Thymus (tissue), 14 donors: ENCODE measurements at places on chromosomes 12 and 14. TPM values are rescaled to one million over a fixed set of nuclear protein-coding genes. Genes with fewer than 3 reads are reported as not detected.
A peak's percentile ranks its signal among the peaks of the same experiment; 100 is the strongest.

NRL gene
- 3.4 TPM for total RNA-seq

ZCRB1 gene
- 63.6 TPM for total RNA-seq

ACOT4 gene
- 0.76 TPM for total RNA-seq

SPIC gene
- total RNA-seq = 7.0 TPM

VAMP1 gene
- total RNA-seq = 8.9 TPM

SLCO1A2 gene
- total RNA-seq = 0.33 TPM

DTX1 gene
- 4.4 TPM for total RNA-seq

GRCh38 chr14:95486875-95487668 lies 29.4 kb downstream of the SYNE3 start:
- no peak for DNase-seq

GRCh38 chr12:112611908-112612307 lies 179.6 kb upstream of the RPH3A start:
- DNase-seq = no peak

DNA sequence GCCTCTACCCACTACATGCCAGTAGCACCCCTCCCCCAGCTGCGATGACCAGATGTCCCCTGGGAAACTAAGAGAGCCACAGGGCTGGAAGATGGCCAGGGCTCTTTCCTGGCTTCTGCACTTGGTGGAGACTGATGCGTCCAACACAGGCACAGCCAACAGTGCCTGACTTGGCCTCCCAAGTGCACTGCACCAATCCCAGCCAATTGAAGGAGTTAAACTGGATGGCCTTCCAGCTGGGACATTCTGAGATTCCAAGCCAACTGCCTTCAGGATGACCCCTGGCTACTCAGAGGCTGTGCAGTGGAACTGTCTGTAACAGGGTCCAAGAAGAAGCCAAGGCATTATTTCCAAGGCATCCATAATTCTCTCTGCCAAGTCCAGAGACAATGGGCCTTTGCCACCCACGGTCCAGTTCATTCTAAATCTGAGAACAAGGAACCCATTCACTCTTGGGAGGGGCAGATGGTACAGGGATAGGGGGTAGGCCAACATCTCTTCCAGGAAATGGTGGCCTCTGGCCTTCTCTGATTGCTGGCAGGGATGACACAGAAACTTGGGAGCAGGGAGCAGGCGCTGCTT lies 35.2 kb downstream of the PRIMA1 start:
- no peak for DNase-seq

- DNase-seq = no peak
Measured at GRCh38 chr12:8911606-8912268, 2.6 kb upstream of the PHC1 start.

GRCh38 chr14:64623554-64624165 lies 73.9 kb downstream of the PPP1R36 start:
- no peak for DNase-seq

DNA sequence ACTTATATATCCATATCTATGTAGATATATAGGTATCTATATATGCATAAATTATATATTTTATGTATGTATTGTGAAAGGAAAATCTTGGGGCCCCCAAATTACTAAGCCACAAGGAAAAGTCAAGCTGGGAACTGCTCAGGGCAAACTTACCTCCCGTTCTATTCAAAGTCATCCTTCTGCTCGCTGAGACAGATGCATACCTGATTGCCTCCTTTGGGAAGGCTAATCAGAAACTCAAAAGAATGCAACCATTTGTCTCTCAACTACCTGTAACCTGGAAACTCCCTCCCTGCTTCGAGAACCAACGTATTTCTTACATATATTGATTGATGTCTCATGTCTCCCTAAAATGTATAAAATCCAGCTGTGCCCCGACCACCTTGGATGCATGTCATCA lies 58.8 kb upstream of the C14orf132 start:
- no peak for DNase-seq

DNA sequence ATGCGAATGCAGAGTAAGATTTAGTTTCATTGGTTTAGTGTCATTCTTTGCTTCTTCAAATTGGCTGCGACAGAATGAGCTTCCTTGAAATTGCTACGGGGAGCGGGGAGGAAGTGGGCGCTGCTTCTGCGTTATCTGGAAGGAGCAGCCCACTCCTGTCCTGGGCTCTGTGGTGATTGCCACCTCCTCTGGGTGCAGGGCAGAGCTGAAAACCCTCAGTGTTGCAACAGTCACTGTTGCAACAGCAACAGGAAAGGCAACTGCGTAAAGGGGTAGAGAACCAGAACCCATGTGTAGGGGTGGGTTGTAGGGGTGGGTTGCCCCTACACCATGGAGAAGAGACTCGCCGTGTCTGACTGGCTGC lies 57.7 kb downstream of the MAX start:
- no peak for DNase-seq

- no peak for DNase-seq
Measured at GRCh38 chr14:81471062-81471461, 62.6 kb downstream of the SEL1L start.

GRCh38 chr12:120892265-120892664 lies 11.9 kb downstream of the SPPL3 start:
- DNase-seq = no peak

GRCh38 chr14:23160924-23161522 lies 22.4 kb downstream of the SLC7A8 start:
- no peak for DNase-seq

DNA sequence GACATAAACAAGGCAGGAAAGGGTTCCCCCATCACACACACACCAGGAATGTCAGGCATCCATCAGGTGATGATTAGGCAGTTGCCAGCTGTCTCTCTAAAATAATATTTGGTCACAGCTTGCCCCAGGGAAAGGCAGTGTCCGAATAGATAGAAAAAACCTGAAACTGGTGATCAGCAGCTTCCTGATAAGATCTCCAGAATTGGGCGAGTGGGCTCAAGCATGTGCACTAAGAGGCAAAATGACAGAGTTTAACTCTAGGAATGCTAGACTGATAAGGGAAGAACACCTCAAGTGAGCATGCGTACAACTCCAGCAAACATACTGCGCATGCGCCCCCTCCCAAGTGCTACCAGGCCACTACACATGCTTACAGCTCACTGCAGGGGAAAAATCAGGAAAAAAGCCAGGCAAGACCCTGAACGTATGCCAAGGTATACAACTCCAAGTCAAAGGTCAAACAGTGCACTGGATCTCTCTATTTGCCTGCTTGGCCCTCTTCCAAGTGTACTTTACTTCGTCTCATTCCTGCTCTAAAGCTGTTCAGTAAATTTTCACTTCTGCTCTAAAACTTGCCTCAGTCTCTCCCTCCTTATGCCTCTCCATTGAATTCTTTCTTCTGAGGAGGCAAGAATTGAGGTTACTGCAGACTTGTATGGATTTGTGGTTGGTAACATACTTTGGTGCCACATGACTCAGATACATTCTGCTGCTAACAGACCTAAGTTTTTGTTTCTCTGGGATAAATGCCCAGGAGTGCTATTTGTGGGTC lies 73.5 kb upstream of the VASH1 start:
- DNase-seq = no peak

- DNase-seq = no peak
Measured at GRCh38 chr12:128549601-128550218, 274.0 kb downstream of the SLC15A4 start.

DNA sequence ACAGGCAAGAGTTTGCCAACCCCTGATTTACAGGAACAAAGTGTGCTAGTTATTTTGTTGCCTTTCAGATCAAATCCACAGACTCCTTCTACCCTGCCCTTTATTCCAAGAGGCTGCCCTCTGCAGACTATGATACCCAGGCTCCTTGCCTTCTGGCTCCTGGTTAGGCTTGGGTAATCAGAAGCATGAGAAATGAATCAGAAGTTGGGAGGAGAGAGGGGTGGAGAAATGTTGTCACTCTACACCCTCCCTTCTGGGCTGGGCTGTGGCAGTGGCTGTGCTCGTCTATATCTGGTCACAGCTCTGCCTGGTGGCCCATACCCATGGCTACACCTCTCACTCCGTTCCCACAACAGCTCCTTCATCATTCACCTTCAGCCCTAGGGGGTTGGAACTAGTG lies 204.6 kb upstream of the PLXNC1 start:
- no peak for DNase-seq

DNA sequence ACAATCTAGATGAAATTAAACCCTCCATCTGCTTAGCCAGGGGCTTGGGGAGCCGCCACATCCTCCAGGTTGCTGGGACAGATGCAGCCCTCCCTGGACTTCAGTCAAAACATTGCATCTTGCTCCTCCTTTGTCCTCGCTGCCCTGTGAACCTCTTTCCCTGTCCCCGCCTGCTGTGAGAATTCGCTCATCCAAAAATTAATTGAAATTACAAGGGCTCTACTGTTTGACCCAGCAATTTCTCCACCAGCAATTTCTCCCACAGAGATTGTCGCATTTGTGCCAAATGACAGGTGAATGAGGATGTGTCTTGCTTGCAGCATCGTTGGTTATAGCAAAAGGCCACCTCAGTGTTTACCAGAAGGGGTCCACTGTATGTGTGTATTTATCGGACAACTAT lies 5.0 kb upstream of the POP5 start:
- no peak for DNase-seq

GRCh38 chr14:31205681-31206535 lies 1.7 kb downstream of the HECTD1 start:
- peak; percentile 36 for DNase-seq

DNA sequence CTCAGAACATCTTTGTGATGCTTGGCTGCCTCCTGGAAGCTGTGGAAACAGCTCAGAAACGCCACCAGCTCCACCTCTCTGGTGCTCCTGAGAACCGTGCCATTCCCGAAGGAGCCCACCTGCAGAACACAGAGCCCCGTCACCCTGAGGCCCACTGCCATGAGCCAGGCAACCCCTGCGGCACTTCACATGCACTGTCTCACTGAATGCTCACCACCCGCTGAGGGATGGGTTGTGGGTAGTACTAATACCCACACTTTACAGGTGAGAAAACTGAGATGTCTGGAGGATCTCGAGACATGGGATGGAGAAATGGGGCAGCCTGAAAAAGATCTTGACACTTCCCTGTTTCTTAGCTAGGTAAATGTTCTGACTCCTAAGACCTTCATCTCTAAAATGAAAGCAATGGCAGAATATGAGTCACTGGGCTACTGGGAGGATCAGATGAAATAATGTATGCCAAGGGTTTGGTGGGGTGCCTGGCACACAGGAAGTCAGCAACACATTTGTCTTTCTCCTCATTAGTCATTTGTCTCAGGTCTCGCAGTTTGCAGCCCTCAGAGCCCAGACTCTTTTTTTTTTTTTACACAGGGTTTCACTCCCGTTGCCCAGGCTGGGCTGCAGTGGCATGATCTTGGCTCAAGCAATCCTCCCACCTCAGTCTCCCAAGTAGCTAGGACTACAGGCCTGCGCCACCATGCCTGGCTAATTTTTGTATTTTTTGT lies 5.3 kb downstream of the OASL start:
- DNase-seq = no peak

- DNase-seq = no peak
Measured at GRCh38 chr14:89823743-89824142, 130.8 kb downstream of the EFCAB11 start.

- DNase-seq = no peak
Measured at GRCh38 chr14:93926245-93926872, 785 bp upstream of the FAM181A start.

DNA sequence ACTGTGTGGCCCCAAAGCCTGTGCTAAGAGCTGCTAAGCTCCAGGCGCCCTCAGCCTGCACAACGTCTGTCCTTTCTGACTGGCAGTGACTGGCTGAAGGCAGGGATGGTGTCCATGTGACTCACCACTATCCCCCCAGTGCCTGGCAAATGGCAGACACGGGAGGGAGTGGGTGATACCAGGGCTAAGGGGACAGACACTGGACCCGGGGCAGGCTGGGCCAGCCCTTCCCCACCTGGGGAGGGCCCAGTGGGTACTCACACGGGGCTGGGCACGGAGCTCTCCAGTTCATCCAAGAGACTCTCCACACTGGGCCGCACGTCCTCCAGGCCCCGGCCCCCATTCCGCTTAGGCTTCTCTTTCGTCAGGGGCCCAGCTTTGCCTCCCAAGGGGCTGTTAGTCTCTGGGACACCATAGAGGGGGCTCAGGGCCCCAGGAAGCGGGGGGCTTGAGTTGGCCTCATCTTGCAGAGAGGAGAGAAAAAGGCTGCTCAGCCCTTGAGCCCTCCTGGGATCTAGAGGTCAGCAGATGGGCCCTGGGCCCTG lies 21.4 kb upstream of the RPLP0 start:
- no peak for DNase-seq

DNA sequence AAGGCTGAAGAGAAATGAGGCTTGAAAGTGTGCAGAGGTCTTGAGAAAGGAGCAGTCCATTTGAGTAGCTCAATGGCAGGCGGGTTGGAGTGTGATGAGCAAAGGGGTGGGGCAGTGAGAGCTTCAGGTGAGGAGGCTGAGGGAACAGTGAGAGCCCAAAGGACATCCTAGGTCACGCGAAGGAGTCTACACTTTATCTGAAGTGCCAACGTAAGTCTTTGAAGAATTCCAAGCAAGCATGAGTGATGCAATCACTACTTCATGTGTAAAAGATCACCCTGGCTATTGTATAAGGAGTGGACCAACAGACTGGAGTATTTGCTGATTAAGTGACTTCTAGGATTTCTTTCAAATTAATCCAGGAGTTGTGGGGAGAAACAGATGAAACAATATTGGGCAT lies 159.9 kb upstream of the HIF1A start:
- no peak for DNase-seq

- no peak for DNase-seq
Measured at GRCh38 chr12:19761463-19761862, 322.2 kb downstream of the AEBP2 start.

DNA sequence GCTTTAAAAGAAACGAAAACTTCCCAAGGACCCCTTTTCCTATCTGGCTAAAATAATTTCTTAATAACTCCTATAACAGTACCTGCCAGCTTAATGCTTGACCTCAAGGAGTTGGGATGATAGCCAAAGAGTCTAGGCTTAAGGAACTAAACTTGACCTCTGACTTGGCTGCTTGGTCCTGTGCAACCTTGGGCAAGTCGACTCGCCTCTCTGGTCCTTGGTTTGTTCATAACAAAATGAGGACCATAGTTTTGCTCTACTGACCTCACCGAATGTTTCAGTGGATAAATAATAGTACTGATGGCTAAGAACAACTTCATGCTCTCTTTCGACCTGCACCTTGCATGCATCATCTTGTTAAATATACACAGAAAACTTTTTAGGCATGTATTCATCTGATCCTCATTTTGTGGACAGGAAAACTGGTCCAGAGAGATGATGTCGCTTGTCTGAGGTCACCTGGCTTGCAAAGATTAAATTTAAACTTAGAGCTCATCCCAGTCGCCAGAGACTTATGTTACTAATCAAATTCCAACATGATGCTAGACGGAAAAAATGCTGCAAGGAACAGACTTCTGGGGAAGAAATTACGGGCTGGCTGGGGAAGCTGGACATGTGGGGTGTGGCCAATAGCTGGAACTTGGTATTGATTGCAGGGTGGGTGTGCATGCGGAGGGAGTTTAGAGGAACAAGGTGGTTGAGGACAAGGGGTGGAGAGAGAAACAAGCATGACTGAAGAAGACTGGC lies 38.0 kb upstream of the WSCD2 start:
- no peak for DNase-seq

- no peak for DNase-seq
Measured at GRCh38 chr14:60509438-60510253, 700 bp downstream of the SIX6 start.
